ENCODE measurements at places on chromosomes 2 and 18.

GRCh38 chr18:12027046-12027445, 45.7 kb downstream of the IMPA2 start:
- no peak for DNase-seq

GRCh38 chr2:219001577-219002394, 8.6 kb upstream of the CRYBA2 start:
- peak; percentile 63 for DNase-seq

DNA sequence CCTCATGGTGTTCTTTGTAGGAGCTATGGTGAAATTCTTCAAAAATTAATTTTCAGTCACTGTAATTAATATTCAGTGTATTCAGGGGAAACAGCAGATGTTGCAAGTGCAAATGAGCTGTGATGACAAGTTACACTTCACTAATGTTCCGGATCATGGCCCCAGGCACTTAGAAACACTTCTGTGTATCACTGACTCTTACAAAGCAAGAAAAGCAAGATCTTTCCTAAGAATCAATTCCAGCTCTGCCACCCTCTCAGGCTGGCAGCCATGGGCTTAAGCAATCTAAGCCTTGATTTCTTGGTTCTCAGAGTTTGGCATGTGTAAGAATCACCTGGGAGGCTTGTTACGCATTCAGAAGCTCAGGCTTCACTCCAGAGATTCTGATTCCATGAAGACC, 78.0 kb downstream of the MARCHF4 start:
- no peak for DNase-seq

DNA sequence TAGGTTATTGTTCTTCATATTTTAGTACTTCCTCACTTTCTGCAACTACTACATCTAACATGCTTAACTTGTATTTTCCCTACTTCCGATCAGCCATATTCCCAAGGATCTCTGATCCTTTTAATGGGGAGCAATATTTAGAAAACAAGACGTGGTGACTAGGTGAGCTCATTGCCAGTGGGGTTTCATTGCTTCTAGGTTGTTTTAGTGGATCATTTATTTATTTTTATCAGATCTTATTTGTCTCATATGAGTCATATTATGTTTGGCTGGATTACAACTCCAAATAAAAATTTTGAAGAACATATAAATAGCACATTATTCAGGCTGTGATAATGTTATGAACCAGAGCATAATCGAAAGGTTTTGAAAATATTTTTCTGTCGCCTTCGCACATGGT, 480.9 kb upstream of the TMEFF2 start:
- DNase-seq, result no peak

- no peak for DNase-seq
Observed at GRCh38 chr18:71842666-71843065, 701.5 kb downstream of the CBLN2 start.

DNA sequence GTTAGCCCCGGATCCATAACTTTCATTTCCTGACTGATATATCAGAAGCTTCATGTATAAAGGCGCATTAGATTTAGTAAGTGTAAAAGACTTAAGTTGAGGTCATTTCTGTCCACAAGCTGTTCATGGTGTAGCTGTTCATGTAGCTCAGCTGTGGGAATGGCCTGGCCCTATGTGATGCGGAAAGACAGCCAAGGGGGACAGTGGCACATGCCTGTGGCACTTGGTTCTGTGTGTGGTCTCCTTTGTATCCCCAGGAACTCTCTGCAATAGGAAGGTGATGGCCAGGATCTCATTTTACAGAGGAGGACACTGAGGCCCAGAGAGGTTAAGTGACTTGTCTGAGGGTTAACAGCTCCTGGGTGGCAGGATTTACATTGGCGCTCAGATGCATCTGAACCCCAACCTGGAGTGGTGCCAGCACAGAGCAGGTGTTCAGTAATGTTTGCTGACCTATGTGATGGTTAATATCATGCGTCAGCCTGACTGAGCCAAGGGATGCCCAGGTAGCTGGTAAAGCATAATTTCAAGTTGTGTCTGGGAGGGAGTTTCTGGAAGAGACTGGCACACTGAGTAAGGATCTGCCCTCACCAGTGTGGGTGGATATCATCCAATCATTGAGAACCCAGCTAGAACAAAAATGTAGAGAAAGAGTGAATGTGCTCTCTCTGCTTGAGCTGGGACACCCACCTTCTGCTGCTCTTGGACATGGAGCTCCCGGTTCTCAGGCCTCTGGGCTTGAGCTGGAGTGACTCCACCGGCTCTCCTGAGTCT, 25.4 kb downstream of the HPCAL1 start:
- DNase-seq, result no peak

GRCh38 chr18:64100116-64100922, 48.6 kb downstream of the LINC00305 start:
- no peak for DNase-seq

GRCh38 chr2:196959281-196959680, 32.8 kb upstream of the PGAP1 start:
- DNase-seq, result no peak
